A549 treated with RU486 at 1 μM for 4 hours (cell line): ENCODE measurements at places on chromosomes 13 and 19. TPM values are rescaled to one million over a fixed set of nuclear protein-coding genes. Genes with fewer than 3 reads are reported as not detected.

Gene ZNF546
- 1.3 to 2.1 TPM (median 1.9 TPM) in 5 replicates for total RNA-seq

Gene MPND
- 5.8 to 14.0 TPM (median 10.1 TPM) in 5 replicates for total RNA-seq

Gene OR4F17
- not detected in 5 replicates for total RNA-seq

Gene TTYH1
- 0.28 to 0.31 TPM in 2 of 5 replicates, not detected in the others for total RNA-seq

Gene LIM2
- total RNA-seq, result not detected in 5 replicates

Gene PEAK3
- not detected in 5 replicates for total RNA-seq

Gene ZNF625
- not detected in 5 replicates for total RNA-seq

Gene ISOC2
- 54.3 to 66.1 TPM (median 59.7 TPM) in 5 replicates for total RNA-seq

Gene ZNF177
- total RNA-seq, result 0.38 to 0.66 TPM (median 0.54 TPM) in 5 replicates
